ENCODE measurements at places on chromosomes 13 and 19. TPM values are rescaled to one million over a fixed set of nuclear protein-coding genes. Genes with fewer than 3 reads are reported as not detected.

ZIK1 gene
- total RNA-seq, result 12.2 TPM

GRCh38 chr13:68293631-68294030, 1063.5 kb upstream of the PCDH9 start:
- H3K27me3 ChIP-seq, result no peaks in the 10 kb centered on the region
- H3K4me1 ChIP-seq, result no peaks in the 10 kb centered on the region
- no peak overlapping the region for H3K4me3 ChIP-seq
- DNase-seq, result no peak

- H3K4me3 ChIP-seq, result no peak overlapping the region
- no peaks in the 10 kb centered on the region for H3K36me3 ChIP-seq
- H3K27ac ChIP-seq, result no peak overlapping the region
- no peaks in the 10 kb centered on the region for H3K4me1 ChIP-seq
- no peak for DNase-seq
Observed at GRCh38 chr13:54183166-54183565, 1154.6 kb downstream of the OLFM4 start.

SHISA7 gene
- total RNA-seq, result 0.05 TPM

CYP4F11 gene
- not detected for total RNA-seq

Measured in thymus (tissue), 14 donors.